HCT116 (cell line): ENCODE measurements at places on chromosomes 5 and 9. TPM values are rescaled to one million over a fixed set of nuclear protein-coding genes. Genes with fewer than 3 reads are reported as not detected.

GRCh38 chr5:1479581-1480188 is 34.4 kb upstream of the SLC6A3 start:
- DNase-seq, result no peak

- DNase-seq, result peak; percentile 61
Observed at GRCh38 chr5:57887851-57888621, 405.4 kb upstream of the ACTBL2 start.

DNA sequence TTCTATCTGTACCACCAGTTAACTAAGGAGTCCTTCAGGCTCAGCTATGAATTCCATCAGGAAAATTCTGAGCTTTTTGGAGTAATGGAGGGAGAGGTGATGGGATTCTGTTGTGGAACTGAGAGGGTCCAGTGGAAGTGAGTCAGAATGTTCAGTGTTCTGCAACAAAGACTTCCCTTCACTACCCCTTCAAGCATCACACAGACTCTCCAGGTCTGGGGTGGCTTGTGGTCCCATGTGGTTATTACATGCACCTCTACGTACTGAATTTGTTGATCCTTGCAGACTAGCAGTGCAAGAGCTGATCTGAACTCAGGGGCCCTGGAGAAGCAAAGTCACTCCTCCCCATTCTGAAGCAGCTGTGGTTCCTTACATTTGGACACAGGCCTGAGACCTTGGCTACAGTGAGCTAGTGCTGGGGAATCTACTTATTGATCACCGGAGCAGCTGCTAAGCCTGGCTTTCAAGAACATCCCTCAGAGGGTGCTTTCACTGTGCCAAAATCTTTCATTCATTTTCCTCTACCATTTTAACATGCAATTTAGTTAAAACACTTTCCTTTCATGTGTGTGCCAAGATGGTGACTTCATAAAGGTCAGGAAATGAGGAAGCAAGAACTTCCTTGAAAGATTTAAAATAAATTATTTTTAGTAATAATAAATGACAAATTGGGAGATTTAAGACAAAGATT is 75.0 kb upstream of the TNC start:
- DNase-seq, result no peak

GRCh38 chr5:136308212-136308795 is 57.0 kb downstream of the TRPC7 start:
- no peak for DNase-seq

- no peak for DNase-seq
Observed at GRCh38 chr5:172791726-172792445, 20.9 kb upstream of the DUSP1 start.

- DNase-seq, result no peak
Observed at GRCh38 chr9:131774636-131775035, 34.8 kb upstream of the RAPGEF1 start.

DNA sequence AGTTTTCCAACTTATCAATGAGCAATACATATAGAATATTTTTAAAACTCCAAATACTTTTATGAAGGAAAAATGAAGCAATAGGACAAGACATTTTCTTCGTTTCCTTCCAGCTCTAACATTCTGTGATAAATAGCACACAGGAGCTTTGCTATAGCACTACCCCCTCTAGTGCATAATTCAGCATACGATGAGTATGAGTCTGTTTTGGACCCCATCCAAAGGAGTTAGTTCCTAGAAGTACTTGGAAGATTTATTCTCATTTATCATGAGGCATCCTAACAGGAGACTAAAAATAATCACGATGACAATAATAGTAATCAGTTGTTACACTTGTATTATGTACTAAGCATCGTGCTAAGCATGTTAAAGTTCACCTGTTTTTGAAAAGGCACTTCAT is 1061.3 kb upstream of the DMAC1 start:
- DNase-seq, result no peak

DNA sequence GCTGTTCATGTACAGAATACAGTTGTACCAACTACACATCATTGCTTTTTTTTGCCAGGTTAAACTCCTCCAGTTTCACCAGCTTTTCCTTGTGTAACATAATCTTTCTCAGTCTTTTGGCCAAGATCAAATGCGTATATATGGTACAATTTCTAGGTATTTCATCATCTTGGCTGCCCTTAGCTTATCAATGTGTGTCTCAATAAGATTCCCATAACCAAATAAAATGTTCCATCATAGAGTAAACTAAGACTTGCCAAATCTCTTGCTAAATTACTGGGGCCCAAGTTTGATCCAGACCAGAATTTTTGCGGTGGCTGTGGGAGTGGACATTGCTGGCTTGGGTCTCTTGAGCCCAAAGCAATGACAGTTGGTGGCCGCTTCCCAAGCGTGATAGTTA is 24.3 kb upstream of the ERBIN start:
- DNase-seq, result no peak

Gene ELOVL7
- total RNA-seq, result 20.0 TPM

GRCh38 chr5:157721159-157721558 is 10.1 kb upstream of the THG1L start:
- no peak for DNase-seq

- no peak for DNase-seq
Observed at GRCh38 chr5:35685161-35685560, 67.5 kb downstream of the SPEF2 start.

DNA sequence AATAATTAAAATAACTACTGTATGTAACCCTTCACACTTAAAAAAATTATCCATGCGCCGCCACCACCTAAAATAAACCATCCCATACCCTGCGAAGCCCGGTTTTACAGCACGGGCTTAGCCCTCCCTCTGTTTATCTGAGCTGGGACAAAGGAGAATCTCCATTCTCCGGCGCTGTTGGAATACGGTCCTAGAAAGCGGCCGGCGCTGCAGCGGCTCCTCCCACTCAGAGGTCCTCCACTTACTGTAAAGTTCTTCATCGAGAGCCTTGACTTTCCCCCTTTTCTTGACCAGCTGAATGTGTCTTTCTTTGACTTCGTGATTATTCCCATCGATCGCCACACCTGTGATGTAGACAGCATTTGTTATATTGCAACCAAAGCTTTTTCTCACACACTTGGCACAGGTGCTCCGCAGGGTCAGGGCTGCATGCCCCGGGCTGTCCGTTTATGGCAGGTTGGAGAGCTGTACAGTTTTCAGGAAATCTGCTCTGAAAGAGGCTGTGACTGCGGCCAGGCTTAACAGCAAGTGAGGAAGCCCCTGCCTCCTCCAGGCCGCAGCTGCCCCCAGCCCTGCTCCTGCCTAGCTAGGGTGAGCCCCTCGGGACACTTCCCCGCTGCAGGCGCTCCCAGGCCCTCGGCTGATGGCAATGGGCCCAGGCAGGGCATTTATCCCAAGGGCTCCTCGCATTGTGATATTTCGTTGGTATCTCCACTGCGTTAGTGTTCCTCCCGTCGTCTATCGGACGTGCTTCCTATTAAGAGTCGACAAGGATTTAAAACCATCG is 16.7 kb downstream of the GFPT2 start:
- DNase-seq, result no peak

GRCh38 chr5:124858612-124859011 is 112.2 kb upstream of the ZNF608 start:
- no peak for DNase-seq

GRCh38 chr5:65247594-65247993 is 234.1 kb downstream of the ADAMTS6 start:
- no peak for DNase-seq

Gene TMC1
- 0.57 TPM for total RNA-seq

- DNase-seq, result no peak
Observed at GRCh38 chr5:180601591-180602480, 10.5 kb upstream of the SCGB3A1 start.

Gene IFNK
- total RNA-seq, result not detected

DNA sequence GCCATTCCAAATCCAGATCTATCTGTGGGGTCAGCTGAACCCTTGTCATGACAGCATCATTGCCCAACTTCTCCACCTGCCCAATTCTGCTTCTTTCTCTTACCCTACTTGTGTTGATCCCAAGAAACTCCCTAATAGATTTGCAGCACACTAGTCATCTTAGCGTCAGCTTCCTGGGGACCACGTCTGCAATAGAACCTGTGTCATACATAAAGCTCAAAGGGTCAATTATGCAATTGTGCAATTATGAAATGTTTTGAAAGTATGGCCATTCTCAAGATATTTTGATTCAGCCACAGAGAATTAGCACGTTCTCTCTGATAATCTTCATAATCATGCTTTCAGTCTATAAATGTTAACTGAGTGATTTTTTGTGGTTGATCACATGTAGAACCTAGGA is 87.4 kb upstream of the PAPPA start:
- no peak for DNase-seq

- no peak for DNase-seq
Observed at GRCh38 chr9:115443890-115444289, 325.9 kb upstream of the TNC start.

DNA sequence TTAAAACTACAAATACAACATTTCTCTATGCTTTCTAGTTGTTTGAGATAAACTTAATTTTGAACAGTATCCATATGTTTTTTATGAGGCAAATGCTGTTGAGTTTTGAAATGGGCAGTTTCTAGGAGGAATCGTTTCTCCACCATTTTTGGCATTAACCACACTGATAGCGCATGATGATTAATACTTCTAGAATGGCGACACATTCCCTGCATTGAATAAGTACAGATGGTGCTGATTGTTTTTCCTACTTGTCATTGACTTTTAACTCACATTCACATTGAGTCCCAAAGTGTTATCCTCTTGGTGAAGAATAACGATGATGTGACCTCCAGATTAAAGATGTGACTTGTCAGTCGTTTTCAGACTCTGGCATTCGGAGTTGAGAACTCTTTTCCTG is 6.5 kb upstream of the CCDC192 start:
- DNase-seq, result no peak

Gene LEAP2
- total RNA-seq, result 1.2 TPM

Gene CENPP
- 7.0 TPM for total RNA-seq

Gene TRAF2
- 28.4 TPM for total RNA-seq

DNA sequence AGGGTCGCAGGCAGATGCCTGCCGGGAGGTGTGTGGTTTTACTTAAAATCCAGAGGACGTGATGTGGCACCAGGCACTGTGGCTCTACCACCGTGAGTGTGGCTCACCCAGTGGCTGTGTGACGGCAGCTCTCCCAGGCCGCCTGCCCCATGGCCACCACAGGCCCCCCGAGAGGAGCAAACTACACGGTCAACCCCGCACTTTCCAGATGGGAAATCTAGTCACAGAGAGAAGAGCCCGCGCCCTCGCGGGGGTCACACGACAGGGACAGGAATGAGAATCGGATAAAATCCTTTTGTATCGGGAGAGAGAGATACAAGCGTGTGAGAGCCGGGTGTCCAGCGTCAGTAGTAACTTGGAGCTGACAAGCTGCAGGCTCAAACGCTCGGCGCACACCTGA is 24.4 kb downstream of the TERT start:
- no peak for DNase-seq

GRCh38 chr5:116486588-116486987 is 88.0 kb downstream of the SEMA6A start:
- no peak for DNase-seq

- no peak for DNase-seq
Observed at GRCh38 chr5:13303445-13303844, 641.0 kb downstream of the DNAH5 start.

- DNase-seq, result no peak
Observed at GRCh38 chr9:94303321-94303720, 25.1 kb downstream of the NUTM2F start.

Gene IL5
- total RNA-seq, result not detected

DNA sequence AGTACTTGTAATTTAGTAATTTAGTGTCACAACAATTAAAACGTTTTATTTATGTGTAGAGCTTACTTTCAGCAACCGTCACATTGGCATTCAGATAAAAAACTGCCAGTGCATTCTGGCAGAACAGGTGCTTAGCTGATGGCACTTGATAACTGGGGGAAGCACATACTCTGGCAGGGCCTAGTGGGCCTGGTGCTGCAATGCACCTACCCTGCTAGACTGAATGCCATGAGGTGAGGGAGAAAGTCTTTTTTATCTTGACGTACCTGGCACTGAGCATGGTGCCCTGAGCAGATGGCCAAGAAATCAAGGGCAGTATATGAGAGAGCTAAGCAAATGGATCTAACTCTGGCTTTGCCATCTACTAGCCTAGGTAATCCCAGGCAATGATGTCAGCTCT is 280.6 kb upstream of the EFNA5 start:
- no peak for DNase-seq

- DNase-seq, result no peak
Observed at GRCh38 chr9:80223897-80224296, 652.1 kb downstream of the TLE4 start.

Gene PIK3R1
- total RNA-seq, result 7.2 TPM

- DNase-seq, result peak; percentile 49
Observed at GRCh38 chr5:177494346-177495195, 2.8 kb downstream of the PDLIM7 start.

GRCh38 chr5:135831851-135832555 is 2.5 kb upstream of the SLC25A48 start:
- DNase-seq, result no peak

DNA sequence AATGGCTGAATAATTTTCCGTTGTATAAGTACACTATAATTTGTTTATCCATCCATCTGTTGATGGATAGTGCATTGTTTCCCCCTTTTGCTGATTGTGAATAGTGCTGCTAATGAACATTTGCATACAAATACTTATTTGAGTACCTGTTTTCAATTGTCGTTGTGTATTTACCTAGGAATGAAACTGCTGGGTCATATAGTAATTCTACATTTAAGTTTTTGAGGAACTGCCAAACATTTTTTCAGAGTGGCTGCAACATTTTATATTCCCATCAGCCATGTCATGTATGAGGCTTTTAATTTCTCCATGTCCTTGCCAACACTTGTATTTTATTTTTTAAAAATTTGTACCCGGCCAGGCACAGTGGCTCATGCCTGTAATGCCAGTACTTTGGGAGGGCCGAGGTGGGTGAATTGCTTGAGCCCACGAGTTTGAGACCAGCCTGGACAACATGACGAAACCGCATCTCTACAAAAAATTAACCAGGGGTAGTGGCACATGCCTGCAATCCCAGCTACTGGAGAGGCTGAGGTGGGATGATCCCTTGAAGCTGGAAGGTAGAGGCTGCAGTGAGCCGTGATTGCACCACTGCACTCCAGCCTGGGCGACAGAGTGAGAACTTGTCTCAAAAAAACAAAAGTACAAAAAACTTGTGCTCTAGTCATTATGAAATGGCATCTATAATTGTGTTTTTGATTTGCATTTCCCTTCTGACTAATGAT is 2.2 kb upstream of the ANXA6 start:
- no peak for DNase-seq

- DNase-seq, result no peak
Observed at GRCh38 chr9:98625728-98626127, 83.0 kb downstream of the GABBR2 start.

- DNase-seq, result no peak
Observed at GRCh38 chr5:142720641-142721271, 34.9 kb upstream of the FGF1 start.

Gene COL15A1
- total RNA-seq, result 0.15 TPM

DNA sequence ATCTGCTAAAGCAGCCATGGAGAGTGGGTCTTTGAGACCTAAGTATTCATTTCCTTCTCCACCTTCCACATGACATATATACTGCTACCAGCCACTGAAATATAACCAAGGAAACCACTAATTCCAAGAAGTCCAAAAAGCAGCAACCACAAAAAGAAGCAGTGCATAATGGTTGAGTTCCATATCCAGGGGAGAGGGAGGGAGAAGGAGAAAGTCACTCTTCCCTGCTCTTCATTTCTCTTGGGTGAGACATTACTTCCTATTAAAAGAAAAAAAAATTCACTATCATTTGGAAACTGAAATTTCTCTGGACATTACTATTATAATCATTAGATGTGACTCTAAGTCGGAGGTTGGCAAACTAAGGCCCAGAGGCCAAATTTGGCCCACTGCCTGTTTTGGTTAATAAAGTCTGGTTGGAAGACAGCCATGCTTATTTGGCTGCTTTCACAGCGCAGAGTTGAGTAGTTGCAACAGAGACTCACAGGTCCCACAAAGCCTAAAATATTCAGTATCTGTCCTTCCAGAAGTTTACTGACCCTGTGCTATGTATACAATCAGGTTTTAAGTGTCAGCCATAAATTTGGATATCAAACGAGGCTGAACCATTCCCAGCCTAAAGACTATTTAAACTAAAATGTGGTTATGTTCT is 168.6 kb downstream of the MPDZ start:
- DNase-seq, result no peak
